ENCODE measurements at places on chromosomes 4 and X.
A peak's percentile ranks its signal among the peaks of the same experiment; 100 is the strongest.

DNA sequence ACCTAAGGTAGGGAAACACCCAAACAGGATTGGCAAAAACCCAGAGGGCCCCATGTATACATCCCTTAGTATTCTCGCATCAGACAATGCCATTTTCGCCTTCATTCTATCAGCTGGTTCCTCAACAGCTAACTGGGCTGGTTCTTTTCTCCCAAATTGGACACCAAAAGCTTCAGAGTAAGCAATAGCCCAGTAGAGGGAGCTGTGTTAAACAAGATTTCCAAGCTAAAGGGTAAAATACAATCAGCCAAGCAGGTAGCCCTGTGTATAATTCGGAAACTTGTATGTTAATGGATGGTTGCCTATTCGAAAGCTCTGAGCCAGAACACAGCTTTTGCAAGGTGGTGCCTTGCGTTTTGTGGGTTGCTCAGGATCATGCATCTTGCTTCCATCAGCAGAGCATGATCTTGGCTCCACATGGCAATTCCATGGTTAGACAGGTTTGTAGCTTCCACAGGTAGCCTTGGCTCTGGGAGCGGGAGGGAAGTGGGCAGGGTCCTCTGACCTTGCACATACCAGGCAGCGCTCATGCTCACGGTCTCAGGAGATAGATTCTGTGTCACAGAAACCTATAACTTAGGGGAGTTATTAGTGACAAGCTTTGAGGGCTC lies 115.2 kb upstream of the LNX1 start:
- DNase-seq, result no peak

GRCh38 chr4:1856943-1857699 lies 1.2 kb upstream of the LETM1 start:
- DNase-seq, result no peak

- no peak for DNase-seq
Observed at GRCh38 chr4:189785257-189785656, 155.4 kb upstream of the FRG1 start.

GRCh38 chr4:42656679-42656943 lies 294 bp downstream of the ATP8A1 start:
- DNase-seq, result no peak

GRCh38 chrX:70322784-70323183 lies 32.9 kb downstream of the KIF4A start:
- DNase-seq, result no peak

DNA sequence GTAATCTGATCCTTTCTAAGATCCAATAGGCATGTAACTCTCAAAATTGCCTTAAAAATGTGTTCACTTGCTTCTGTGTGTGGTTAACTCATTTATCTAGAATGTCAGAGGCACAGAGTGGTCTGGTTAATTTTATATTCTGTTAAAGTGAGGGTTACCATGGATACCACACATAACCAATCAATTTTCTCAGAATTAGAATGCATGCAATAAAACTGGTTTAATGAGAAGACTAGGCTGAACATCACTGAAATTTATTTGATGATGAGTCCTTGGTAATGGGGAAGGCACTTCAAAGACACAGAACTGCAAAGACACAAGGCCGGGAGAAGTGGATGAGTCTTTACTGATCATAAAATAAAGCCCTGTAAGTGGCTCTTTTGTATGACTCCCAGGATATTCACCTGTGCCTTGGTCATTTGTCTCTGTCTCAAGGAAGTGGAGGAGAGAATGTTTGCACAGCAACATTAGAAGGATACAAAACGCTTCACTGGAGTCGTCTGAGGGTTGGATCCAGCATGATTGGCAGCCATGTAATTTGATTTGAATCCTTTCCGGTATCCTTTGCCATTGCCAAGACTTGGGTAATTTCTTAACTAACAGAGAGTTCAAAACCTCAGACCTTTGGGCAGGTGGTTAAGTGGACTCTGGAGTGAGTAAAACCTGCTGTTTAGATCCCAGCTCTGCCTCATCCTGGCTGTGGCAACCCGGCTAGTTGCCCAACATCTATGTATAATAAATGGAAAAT lies 94.0 kb upstream of the RBPJ start:
- DNase-seq, result no peak

GRCh38 chr4:5412296-5412695 lies 296.1 kb downstream of the EVC2 start:
- no peak for DNase-seq

DNA sequence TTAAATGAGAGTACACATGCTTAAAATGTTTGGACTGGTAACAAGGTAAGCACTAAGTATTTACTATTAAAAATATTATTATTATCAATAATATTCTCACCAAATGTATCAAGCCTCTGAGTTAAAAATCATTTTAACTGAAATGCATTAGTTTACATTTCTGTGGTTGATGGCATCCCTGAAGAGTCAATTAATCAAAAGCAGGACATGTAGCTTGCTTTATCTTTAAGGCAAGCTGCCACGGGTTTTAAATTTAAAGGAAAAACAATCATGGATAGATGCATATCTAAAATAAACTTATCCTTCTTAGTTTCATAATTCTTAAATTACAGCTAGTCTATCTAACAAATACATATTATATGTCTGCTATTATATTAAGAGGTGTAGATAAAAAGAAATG lies 584.8 kb upstream of the INTU start:
- no peak for DNase-seq

GRCh38 chr4:119082661-119083060 lies 53.0 kb upstream of the MYOZ2 start:
- no peak for DNase-seq

GRCh38 chr4:95594013-95594412 lies 45.2 kb upstream of the UNC5C start:
- DNase-seq, result no peak

GRCh38 chrX:7083468-7084396 lies 63.8 kb upstream of the STS start:
- DNase-seq, result no peak

GRCh38 chrX:153387345-153387744 lies 13.8 kb downstream of the PNMA6E start:
- no peak for DNase-seq

GRCh38 chrX:8887004-8887403 lies 85.8 kb upstream of the FAM9A start:
- DNase-seq, result no peak

DNA sequence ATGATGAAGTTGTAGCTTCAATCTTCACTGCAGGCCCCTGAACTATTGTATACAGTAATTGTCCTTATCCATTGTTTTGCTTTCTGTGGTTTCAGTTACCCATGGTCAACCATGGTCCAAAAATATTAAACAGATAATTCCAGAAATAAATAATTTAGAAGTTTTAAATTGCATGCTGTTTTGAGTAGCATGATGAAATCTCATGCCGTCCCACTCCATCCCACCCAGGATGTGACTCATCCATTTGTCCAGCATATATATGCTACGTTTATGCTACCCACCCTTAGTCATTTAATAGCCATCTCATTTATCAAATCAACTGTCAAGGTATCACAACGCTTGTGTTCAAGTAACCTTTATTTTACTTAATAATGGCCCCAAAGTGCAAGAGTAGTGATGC lies 34.5 kb downstream of the IQCM start:
- DNase-seq, result no peak

- no peak for DNase-seq
Observed at GRCh38 chr4:141233673-141234072, 13.0 kb downstream of the ZNF330 start.

- no peak for DNase-seq
Observed at GRCh38 chr4:113467581-113467980, 294.0 kb downstream of the CAMK2D start.

- DNase-seq, result no peak
Observed at GRCh38 chr4:86788826-86789225, 60.4 kb downstream of the SLC10A6 start.

DNA sequence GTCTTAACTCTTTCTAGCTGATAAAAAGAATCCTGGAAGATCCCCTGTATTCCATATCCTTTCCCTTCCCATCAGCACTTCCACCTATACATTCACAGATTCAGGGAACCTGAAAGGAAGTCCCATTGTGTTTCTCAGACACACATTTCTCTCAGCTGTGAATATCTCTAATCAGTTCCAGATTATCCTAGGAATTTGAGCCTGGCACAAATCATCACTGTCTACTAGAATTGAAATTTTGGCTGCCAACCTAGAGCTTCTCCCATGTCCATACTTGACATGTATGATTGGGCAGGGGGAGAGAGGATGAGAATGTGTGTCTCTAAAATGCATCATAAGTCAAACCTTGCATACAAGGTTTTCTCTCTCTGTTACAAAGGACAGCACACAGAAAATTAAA lies 53.1 kb downstream of the NDST3 start:
- DNase-seq, result no peak

DNA sequence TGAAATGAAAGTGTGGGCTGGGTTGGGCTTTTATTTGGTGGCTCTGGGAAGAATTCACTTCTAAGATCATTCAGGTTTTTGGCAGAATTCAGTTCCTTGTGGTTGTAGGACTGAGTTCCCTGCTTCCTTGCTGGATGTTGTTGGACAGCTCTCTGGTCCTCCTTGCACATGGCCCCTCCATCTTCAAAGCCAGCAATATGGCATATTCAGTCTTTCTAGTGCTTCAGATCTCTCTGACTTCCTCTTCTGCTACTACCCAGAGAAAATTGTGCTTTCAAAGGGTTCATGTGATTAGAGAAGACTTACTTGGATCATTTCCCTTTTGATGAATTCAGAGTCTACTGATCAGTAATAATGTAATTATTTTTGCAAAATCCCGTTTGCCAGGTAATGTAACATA lies 12.8 kb upstream of the IGFBP7 start:
- DNase-seq, result no peak

DNA sequence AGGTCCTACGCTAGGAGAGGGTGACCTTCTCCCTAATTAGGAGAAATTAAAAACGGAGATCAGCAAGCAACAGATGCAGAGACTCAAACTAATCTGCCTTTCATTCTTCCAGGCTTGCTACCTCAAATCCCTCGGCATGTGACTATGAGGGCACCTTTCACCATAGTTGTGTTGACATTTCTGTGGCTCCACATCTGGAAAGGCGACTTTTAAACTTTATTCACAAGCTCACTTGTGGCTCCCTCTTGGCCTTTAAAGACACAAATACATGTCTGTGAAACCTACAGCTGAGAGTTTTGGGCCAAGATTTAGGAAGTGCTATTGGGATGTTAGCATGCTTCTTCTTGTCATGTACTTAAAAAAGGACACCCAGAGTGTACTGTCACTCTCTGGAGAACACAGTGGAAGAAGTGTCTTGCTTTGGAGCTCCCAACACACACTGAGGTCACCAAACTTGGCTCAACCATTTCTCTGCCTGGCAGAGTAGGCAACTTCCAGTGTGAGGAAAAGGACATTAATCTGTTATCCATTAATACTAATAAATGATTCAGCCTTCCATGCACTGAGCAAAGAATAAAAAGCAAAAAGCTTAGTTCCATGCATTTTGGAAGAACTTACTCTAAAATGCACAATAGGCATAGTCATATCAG lies 60.1 kb downstream of the LDB2 start:
- DNase-seq, result no peak

- peak; percentile 69 for DNase-seq
Observed at GRCh38 chr4:82201303-82201702, 172.5 kb downstream of the HNRNPD start.

GRCh38 chr4:1819284-1819683 lies 26.2 kb downstream of the FGFR3 start:
- no peak for DNase-seq

GRCh38 chr4:147547314-147548056 lies 66.6 kb downstream of the EDNRA start:
- DNase-seq, result no peak

DNA sequence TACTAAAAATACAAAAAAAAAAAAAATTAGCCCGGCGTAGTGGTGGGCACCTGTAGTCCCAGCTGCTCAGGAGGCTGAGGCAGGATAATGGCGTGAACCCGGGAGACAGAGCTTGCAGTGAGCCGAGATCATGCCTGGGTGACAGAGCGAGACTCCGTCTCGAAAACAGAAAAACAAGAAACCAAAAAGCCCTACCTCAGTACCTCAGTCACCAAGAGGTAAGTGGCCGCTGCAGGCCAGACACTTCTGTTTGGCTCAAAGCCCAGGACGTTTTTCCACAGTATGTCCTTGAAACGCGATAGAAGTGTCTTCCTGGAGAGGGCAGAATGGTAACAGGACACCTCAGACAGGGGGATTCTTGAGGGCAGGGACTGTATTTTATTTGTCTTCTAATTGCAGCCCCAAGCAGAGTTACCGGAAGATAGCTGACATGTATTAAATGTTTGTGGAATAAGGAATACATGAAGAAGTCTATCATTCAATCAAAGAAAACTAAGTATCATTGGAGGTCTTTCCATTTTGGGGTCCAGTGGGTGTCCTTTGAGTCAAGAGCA lies 63.6 kb downstream of the CLNK start:
- no peak for DNase-seq

- DNase-seq, result peak; percentile 55
Observed at GRCh38 chrX:139930916-139931645, 1.8 kb downstream of the ATP11C start.

DNA sequence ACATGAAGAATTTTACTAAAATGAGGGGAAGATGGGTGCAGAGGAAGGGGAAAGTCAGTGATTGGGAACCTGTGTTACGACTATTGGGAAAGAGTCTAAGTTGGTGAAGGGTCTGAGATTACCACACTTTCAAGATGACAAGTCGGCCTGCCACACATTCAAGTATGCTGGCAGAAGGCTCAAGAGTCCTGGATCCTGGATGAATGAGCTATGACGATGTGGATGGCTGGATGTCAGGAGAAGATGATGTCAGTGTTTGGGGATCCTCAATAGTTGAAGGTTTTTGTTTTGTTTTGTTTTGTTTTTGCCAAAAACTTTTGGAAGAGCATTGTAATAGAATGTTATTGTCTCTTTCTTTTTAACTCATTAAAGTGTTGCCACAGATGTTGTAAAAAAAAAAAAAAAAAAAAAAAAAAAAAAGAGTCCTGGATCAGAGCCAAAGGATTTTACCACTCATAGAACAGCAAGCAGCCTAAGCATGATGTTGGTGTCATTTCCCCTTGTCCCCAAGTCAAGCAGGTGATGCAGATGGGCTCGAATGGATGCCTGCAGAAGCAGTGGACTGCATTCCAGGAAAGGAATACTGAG lies 120.6 kb downstream of the REELD1 start:
- no peak for DNase-seq

DNA sequence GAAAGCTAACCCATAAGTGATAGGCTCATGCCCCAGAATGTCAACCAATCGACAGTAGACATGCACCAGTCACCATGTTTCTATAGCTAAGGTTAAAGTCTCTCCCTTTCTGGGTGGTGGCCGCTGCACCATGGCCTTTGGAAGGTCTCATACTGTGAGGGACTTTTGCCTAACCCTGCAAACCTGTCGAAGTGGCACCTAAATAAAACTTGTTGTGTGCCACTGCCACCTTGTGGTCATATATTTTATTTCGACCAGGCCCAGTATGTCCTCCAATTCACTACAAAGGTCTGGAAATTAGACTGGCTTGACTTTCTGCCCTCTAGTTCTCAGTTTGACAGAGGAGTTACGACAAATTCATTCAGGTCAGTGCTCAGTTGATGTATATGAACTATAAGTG lies 163.1 kb downstream of the SMARCA1 start:
- DNase-seq, result no peak

DNA sequence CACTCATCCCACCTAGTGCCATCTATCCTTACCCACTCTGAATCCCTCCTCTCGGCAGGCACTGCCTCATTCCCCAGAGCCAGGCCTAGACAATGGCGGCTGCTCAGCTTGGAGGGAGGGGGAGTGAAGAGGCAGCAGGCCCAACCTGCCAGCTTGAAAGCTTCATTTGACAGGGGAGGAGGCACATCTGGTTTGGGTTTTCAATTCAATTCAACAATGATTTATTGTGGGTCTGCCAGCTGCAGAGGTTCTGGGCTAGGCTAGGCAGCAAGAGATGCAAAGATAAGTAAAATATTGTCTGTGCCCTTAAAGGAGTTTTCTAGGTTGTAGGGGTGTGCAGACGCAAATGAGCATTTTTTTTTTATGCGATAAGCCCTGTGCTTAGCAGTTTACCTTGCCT lies 58.5 kb downstream of the RTL9 start:
- no peak for DNase-seq
